ENCODE measurements at places on chromosomes 6 and 20. TPM values are rescaled to one million over a fixed set of nuclear protein-coding genes. Genes with fewer than 3 reads are reported as not detected.

The PANK2 gene
- total RNA-seq, result 17.0 TPM

DNA sequence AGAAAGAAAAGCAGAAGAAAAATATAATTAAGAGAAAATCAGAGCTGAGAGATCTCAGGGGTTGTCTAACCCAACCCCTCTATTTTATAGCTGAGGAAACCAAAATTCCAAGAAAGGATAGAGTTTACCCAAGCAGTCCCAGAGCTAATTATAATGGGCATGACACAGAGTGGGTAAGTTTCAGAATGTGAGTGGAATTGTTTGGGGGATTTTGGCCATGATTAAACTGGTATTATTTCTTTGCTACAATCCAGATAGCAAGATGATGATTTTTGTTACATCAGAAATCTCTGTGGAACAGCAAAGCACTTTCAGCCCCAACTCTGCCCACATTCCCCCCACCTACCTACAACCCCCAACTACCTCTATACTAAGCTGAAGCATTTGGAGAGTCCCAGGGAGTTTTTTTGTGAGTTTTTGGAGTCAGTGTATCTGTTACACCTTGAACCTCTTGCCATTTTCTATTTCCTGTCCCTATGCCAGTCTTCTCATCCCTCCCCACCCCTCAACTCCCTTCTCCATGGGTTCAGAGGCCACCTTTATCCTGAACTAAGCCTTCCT is 24.7 kb downstream of the POFUT1 start:
- no peak for DNase-seq

DNA sequence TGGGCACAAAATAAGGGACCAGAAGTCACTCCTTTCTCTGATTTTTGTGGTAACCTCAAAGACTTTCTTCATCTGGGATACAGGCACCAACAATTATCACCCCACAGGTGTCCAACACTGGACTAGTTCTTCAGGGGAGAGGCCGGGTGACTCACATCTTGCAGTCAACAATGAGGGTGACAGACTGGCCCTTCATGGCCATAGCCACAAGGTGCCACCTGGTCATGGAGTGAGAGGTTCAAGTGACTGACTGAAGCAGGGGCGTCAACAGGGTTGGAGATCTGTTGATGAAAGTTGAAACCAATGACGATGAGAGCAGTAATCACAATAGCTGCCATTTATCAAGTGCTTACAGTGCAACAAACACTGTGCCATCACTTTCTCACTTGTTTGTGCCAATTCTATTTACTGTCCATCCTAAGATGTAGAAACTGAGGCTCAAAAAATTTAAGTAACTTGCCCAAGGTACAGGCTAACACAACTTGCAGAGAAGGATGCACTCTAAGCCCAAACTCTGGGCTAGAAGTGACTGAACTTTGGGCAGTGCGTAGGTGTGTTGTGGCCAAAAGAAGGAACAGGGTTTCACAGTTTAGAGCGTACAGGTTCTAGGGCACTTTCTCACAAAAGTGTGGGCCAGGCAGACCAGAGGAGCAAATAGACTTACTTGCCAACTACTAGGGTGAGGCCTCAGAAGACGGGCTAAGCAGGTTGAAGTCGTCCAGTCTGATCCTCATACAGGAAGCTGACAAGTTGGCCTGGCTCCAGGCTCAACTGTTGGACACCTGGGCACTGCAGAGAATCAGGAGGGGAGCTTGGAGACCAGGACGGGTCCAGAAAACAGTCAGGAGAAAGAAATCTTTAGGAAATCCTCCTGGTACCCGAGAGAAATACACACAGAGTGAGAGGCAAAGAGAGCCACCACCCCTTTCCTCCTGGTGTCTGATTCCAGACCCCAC is 30.4 kb downstream of the HLA-DPB1 start:
- no peak for DNase-seq

The YTHDF1 gene
- 18.3 TPM for total RNA-seq

GRCh38 chr6:18656506-18656905 is 269.4 kb downstream of the RNF144B start:
- DNase-seq, result no peak

- no peak for DNase-seq
Observed at GRCh38 chr6:145082359-145082758, 653.0 kb downstream of the EPM2A start.

Measured in heart right ventricle (tissue), 16 donors.